Left cardiac atrium (tissue), 4 donors: ENCODE measurements at places on chromosomes 12 and 14. TPM values are rescaled to one million over a fixed set of nuclear protein-coding genes. Genes with fewer than 3 reads are reported as not detected.
A peak's percentile ranks its signal among the peaks of the same experiment; 100 is the strongest.

DNA sequence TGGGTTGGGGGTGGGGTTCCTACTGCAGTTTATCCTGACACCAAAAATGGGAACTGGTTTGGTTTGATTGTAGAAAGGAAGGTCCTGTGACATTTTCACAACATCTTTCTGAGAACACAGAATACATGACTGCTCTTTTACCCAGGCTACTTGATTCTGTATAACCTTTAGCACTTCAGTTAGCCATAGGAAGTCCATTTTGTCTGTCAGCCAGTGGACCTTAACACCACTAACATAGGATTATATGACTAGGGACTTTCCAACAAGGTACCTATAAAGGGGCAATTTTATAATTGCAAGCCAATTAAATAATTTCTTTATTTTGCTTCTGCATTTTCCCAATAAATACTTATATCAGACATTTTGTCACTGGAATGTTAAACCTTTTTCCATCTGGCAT, 489.2 kb upstream of the MIS18BP1 start:
- no peak for DNase-seq

Gene TCL1A
- total RNA-seq: not detected

Gene ASIC1
- total RNA-seq: 1.2 TPM

DNA sequence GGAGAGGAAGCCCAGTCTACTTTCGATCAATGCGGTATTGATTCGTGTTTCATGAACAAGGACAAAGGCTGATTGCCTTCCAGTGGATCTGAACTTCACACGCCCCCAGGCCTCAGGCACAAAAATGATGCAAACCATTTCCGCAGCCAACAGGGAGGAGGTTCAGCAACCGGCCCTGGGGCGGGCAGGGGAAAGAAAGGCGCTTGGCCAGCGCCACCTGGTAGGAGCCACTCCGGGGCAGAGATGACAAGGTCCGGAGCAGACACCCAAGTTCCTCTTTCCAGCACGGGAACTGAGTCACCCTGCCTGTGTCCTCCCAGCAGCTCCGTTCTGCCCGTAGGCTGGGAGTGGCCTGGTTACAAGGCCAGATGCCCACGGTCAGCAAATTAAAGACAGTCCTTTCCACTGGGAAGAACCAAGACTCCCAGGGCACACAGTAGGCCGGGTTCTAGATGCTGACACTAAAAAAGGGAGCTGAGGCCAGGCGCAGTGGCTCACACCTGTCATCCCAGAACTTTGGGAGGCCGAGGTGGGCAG, 136.3 kb downstream of the SCARB1 start:
- peak; percentile 84 for DNase-seq

GRCh38 chr12:5660238-5660637, 228.3 kb downstream of the NTF3 start:
- DNase-seq: no peak

Gene KRT74
- not detected for total RNA-seq

GRCh38 chr12:71144682-71145081, 13.1 kb downstream of the TSPAN8 start:
- DNase-seq: no peak

DNA sequence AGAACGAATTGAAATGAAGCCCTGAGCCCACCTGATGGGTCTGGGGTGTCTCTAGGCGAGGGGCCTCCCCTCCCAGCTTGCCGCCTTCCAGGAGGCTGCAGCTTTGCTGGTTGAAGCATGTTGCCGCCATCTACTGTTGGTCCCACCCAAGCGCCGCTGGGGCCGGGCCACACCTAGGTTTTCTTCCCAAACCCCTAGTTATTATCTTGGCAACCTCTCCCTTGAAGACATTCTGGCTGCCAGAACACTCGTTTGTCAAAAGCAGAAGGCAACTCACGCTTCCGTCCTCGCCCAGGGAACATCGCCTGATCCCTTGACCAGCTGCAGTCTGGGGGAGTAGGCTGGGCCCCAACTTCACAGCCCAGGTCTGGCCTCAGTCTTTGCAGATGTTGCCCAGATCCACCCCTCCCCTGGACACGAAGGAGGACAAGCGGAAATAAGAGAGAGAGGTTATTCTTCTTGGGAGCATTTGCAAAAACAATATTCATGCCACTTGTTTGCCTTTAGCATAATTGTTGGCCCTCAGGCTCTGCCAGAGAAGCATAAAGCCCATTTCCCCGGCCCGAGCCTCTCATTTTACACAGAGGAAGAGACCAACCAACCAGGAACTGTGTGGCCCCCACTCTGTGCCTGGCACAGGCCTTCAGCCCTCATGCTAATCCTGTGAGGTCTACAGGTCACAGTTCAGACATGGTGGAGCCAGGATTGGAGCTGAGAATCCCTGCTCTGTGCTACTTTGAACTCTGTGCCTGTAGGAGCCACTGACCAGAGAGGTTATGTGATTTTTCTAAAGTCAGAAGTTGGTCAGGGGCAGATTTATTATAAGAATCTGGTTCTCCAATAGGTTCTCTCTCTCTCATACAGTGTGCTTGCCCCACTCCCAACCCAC, 6.8 kb downstream of the EMP1 start:
- DNase-seq: peak; percentile 63

GRCh38 chr12:124296916-124297351, 2.0 kb downstream of the RFLNA start:
- DNase-seq: no peak

DNA sequence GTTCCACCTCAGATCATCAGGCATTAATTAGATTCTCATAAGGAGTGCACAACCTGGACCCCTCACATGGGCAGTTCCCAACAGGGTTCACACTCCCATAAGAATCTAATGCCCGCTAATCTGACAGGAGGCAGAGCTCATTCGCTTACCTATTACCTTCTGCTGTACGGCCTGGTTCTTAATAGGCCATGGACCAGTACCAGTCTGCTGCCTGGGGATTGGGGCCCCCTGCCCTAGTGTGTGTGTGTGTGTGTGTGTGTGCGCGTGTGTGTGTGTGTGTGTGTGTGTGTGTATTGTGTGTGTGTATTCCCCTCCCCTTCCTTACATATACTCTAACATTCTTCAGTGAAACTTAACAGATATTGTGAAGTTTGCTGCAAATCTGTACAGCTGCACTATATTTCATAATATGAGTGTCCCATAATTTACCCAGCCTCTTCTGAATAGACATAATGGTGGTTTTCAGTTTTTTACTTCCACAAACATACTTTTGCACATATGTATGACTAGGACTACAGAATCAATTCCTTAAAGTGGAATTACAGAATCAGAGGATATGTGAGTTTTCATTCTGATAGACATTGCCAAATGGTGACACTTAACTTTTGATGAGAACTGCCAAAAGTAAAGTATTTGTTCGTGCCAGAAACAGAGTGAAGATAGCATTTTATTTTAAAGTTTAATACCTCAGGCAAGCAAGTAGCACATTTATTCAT, 205.2 kb upstream of the EEA1 start:
- no peak for DNase-seq

GRCh38 chr14:51703787-51704186, 52.1 kb downstream of the FRMD6 start:
- no peak for DNase-seq

- DNase-seq: no peak
Observed at GRCh38 chr12:87901457-87901856, 127.7 kb downstream of the C12orf50 start.

Gene GLIPR1
- total RNA-seq: 28.8 TPM
